ENCODE measurements at places on chromosomes 13 and 19. TPM values are rescaled to one million over a fixed set of nuclear protein-coding genes. Genes with fewer than 3 reads are reported as not detected.

Gene GPR12
- total RNA-seq: not detected

Gene ACER1
- total RNA-seq: not detected

Gene CEACAM4
- not detected for total RNA-seq

Gene COG6
- total RNA-seq: 42.0 TPM

Gene RXFP2
- not detected for total RNA-seq

Gene TMEM255B
- 0.49 TPM for total RNA-seq

Gene ZNF285
- total RNA-seq: 2.9 TPM

Gene NALCN
- 0.49 TPM for total RNA-seq

Gene RANBP3
- total RNA-seq: 63.5 TPM

Gene ANGPTL4
- total RNA-seq: 1.2 TPM

Gene PLK5
- total RNA-seq: under 0.01 TPM

Gene ZNF724
- 2.3 TPM for total RNA-seq

Gene HIPK4
- total RNA-seq: 0.49 TPM

Gene EEF1AKMT1
- 8.1 TPM for total RNA-seq

Gene AMH
- 2.1 TPM for total RNA-seq

Gene FBXO27
- total RNA-seq: 3.4 TPM

Gene IZUMO2
- total RNA-seq: not detected

Data from hair follicle dermal papilla cell (primary cell).